ENCODE measurements at places on chromosomes 3 and 15.

DNA sequence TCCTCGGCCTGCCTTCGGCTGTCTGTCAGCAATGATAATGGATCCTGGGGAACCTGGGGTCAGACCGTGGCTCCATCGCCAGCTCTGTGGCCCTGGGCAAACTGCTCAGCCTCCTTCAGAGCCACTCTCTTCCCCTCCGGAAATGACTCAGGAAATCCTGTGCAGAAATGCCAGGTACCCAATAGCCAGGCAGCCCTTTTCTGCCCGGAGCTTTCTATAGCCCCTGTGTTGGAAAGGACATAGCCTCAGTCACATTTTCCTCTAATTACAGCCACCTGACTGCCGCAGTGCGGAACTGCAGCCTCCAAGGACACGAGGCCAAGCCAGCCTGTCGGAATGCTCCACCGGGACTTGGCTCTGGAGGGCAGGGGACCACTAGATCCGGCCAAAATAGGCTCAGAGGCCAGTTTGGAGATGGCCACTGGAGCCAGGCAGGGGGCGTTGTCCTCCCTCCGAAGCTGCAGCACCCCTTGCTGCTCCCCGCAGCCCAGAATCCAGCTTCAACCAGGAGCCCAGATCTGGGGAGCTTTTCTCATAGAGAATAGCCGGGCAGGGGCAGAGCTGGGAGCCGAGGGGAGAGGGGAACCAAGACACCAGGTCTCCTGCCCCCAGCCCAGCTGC, 11.6 kb upstream of the ZXDC start:
- no peak for DNase-seq

DNA sequence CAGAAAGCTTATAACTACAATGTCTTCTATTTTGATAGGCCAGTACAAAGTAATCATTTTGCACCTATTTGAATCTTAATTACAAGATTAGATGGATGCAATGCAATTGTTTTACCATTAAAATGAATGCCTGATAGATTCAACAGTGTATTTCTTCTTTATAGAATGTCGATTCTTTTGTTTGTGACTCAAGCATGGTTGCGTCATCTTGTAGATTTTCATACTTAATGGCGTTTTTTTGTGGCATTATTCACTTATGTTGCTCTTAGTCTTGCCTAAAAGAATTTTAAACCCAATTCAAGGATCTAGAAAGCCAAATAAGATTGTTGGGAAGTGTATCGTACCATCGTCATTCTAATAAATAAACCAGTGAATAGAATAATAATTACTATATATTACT, 21.4 kb downstream of the ZBTB38 start:
- no peak for DNase-seq

- DNase-seq: no peak
Measured at GRCh38 chr3:134363381-134363755, 10.9 kb downstream of the AMOTL2 start.

DNA sequence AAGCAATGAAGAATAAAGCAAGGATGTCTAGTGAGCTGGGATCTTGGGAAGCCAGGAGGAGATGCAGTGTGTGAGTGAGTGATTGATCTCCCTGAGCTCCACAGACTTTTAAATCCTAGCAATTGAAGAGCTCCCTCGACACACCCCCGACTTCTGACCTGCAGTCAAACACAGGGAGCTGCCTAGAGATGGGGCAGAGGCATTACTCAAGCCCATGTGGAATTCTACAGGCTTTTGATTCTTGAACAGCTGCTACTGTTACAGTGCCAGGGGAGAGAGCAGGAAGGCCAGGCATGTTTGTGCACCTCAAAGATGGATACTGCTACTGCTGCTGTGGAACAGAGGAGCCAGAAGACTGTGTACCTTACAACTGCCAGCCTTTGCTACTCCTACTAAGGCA, 1403.1 kb upstream of the ALCAM start:
- DNase-seq: no peak

GRCh38 chr3:133967992-133968892, 61.5 kb downstream of the SLCO2A1 start:
- DNase-seq: no peak

- no peak for DNase-seq
Measured at GRCh38 chr3:4996223-4996765, 17.1 kb downstream of the BHLHE40 start.

- no peak for DNase-seq
Measured at GRCh38 chr15:56996093-56996492, 77.6 kb downstream of the TCF12 start.

- no peak for DNase-seq
Measured at GRCh38 chr3:104178680-104179079, 1188.0 kb upstream of the ALCAM start.

- DNase-seq: no peak
Measured at GRCh38 chr3:134368751-134369105, 5.5 kb downstream of the AMOTL2 start.

DNA sequence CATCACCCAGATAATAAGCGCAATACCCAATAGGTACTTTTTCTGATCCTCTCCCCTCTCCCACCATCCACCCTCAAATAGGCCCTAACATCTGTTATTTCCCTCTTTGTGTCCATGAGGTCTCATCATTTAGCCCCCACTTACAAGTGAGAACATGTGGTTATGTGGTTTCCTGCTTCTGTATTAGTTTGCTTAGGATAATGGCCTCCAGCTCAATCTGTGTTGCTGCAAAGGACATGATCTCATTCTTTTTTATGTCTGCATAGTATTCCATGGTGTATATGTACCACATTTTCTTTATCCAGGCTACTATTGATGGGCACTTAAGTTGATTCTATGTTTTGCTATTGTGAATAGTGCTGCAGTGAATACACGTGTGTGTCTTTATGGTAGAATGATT, 165.4 kb downstream of the MBNL1 start:
- no peak for DNase-seq

DNA sequence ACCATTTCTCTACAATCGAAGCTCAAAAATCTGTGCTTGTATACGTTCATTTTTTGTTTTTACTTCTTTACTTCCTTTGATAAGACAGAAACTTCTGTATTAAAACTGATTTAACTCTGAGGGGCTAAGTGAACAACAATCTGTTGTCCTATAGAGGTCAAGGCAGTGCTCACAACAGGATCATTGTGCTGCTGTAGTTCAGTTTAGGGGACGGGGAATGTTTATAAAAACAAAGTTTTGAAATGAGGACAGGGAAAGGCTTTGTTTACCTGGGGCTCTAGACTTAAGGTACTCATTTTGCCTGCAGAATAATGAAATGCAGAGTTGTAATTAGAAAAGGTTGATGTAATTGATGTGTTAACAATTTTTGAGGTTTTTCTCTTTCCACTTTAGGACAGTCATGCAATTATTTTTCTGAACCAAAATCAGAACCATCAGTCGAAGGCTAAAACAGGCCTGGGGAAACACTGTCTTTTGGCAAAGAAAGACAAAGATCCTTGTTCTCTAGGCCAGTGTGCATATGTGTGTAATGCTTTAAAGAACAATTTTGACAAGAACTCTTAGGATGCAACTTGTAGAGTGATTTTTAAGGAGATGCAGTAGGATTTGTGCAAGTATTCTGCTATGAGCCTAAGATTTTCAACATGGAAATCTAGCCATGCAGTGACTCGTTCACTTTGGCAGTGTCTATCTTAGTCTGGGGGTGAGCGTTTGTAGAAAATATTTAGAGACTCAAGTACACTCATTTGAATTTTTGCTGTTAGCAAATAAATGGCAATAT, 165.2 kb downstream of the PGPEP1L start:
- DNase-seq: no peak

- no peak for DNase-seq
Measured at GRCh38 chr15:51448622-51449399, 107.4 kb downstream of the GLDN start.

GRCh38 chr15:92527197-92527596, 128.4 kb downstream of the FAM174B start:
- no peak for DNase-seq
